ENCODE measurements at places on chromosomes 1 and 21. TPM values are rescaled to one million over a fixed set of nuclear protein-coding genes. Genes with fewer than 3 reads are reported as not detected.

The TMEM200B gene
- total RNA-seq: not detected

The LCE3E gene
- not detected for total RNA-seq

The BCAR3 gene
- total RNA-seq: 1.0 TPM

The CTSE gene
- total RNA-seq: not detected

The FCRLB gene
- 0.60 TPM for total RNA-seq

The KRTAP12-2 gene
- total RNA-seq: not detected

The SPRR1B gene
- not detected for total RNA-seq

The NES gene
- total RNA-seq: not detected

The KRTAP7-1 gene
- not detected for total RNA-seq

The CLDN14 gene
- not detected for total RNA-seq

The TCHHL1 gene
- not detected for total RNA-seq

The FTCD gene
- not detected for total RNA-seq

The TNFRSF14 gene
- 179 TPM for total RNA-seq

The OR1C1 gene
- total RNA-seq: not detected

All from T-helper 17 cell (primary cell).